Omental fat pad (tissue), 4 donors: ENCODE measurements at places on chromosomes 1 and 21.

DNA sequence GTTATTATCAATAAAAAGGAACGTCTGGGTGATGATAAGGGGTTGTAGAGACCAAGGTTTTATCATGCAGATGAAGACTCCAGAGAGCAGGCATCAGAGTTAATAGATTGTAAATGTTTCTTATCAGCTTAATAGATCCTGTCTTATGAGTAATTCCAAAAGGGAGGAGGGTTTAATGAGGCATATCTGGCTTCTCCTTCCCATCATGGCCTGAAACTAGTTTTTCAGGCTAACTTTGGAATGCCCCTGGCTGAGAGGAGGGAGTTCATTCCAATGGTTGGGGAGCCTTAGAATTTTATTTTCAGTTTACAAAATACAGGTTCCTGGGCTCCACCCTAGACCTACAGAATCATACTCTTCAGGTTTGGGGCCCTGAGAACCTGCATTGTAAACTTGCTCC is 13.5 kb downstream of the PLA2G2D start:
- DNase-seq, result no peak

- DNase-seq, result no peak
These were observed 725 bp downstream of the MTFR1L start for GRCh38 chr1:25820247-25821111.

DNA sequence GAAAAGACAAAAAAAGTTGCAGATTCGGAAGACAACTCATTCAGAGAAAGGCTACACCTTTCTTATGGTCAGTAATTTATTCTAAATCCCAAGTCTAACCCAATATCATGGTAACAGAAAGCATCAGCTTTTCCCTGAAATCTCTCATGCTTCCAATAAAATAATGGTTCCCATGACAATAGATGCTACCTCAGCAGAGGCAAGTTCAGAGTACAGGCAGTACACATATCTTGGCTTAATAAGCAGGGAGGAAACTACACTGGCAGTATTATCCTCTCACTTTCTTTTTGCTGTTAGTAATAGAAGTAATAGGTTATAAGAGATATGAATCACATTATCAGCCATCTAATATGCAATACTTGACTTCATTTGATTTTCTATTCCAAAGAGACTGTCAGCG is 137.1 kb downstream of the DPYD start:
- no peak for DNase-seq

GRCh38 chr1:81313289-81313688 is 487.4 kb upstream of the ADGRL2 start:
- no peak for DNase-seq

DNA sequence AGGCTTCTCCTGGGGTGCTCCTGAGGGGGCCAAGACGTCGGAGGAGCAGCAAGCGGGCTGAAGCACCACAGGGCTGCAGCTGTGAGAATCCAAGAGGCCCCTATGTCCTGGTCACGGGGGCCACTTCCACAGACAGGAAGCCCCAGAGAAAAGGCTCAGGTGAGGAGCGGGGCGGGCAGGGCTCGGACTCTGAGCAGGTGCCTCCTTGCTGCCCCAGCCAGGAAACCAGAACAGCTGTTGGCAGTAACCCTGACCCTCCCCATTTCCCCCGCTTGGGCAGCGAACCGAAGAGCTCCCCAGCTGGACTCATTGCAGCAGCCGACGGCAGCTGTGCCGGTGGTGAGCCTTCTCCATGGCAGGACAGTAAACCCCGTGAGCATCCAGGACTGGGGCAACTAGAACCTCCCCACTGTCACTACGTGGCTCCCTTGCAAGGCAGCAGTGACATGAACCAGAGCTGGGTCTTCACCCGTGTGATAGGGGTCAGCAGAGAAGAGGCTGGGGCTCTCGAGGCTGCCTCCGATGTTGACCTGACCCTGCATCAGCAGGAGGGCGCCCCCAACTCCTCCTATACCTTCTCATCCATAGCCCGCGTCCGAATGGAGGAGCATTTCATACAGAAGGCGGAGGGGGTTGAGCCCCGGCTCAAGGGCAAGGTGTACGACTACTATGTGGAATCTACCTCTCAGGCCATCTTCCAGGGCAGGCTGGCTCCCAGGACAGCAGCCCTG is 625 bp downstream of the KLHDC7A start:
- no peak for DNase-seq

GRCh38 chr1:78075621-78076020 is 29.9 kb downstream of the GIPC2 start:
- no peak for DNase-seq

DNA sequence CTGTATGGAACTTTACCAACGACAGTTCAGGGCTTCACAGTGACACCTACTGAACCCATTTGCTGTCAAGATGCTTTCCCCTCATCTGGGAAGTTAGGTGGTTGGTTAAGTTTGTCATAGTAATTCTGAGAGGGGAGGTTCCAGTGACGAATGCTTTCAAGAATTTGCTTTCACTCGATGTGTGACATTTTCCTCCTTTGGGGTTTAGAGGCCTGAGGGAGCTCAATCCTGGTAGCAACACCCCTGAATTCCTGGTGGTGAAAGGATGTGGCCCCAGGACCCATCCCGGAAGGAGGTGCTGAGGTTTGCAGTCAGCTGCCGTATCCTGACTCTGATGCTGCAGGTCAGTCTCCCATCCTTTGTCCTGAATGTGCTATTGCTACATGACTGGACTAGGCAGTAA is 2.8 kb downstream of the PIGV start:
- no peak for DNase-seq

- DNase-seq, result no peak
These were observed 2.3 kb downstream of the HIPK1 start for GRCh38 chr1:113931451-113931851.

GRCh38 chr1:35507947-35508346 is 49.3 kb downstream of the KIAA0319L start:
- no peak for DNase-seq

GRCh38 chr21:17269760-17270159 is 243.1 kb upstream of the CXADR start:
- no peak for DNase-seq

GRCh38 chr1:53273526-53273925 is 35.2 kb upstream of the MAGOH start:
- no peak for DNase-seq

- no peak for DNase-seq
These were observed 2.4 kb downstream of the CD247 start for GRCh38 chr1:167515893-167516321.

GRCh38 chr1:100308777-100309176 is 42.8 kb downstream of the RTCA start:
- no peak for DNase-seq

DNA sequence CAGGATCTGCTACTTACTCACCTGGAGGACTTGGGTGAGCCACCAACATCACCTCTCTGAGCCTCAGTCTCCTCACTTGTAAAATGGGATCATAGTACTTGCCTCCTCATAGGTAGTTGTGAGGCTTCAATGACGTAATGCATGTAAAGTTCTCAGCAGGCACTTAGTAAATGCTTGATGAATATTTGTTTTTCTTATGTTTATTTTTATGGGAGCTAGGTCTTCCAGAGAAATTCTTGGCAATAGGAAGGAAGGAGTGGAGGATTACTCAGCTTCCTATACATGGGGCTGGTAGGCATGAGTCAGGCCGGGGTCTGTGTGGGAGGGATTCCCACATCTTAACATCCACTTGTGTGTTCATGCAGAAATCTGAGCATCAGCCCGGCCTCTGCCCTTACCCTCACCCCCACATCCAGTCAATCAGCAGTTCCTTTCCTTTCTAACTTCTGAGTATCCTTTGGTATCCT is 95.4 kb upstream of the USP24 start:
- DNase-seq, result no peak
